Left ventricle myocardium inferior (tissue), 1 donor: ENCODE measurements at places on chromosomes 16 and 17.

GRCh38 chr17:55546991-55547664 lies 35.9 kb upstream of the SMIM36 start:
- no peak for DNase-seq

- DNase-seq = no peak
Observed at GRCh38 chr17:72372185-72372584, 251.4 kb downstream of the SOX9 start.

- DNase-seq = no peak
Observed at GRCh38 chr17:7024402-7024785, 1.5 kb downstream of the BCL6B start.

GRCh38 chr17:75594499-75595283 lies 7.1 kb downstream of the MYO15B start:
- DNase-seq = no peak

DNA sequence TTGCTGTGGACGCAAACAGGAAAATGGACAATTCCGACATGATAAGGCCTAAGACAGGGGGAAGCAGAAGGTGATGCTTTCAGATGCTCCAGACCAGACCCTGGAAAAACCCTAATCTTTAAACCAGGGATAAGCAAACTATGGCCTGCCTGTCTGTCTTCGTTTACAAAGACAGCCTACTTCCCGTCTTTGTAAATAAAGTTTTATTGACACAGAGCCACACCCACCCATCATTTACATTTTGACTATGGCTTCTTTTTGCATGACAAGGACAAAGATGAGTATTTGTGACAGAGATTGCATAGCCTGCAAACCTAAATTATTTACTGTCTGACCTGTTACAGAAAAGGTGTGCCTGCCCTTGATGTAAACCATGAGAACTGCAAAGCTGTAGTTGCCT lies 177.9 kb downstream of the WSCD1 start:
- no peak for DNase-seq

DNA sequence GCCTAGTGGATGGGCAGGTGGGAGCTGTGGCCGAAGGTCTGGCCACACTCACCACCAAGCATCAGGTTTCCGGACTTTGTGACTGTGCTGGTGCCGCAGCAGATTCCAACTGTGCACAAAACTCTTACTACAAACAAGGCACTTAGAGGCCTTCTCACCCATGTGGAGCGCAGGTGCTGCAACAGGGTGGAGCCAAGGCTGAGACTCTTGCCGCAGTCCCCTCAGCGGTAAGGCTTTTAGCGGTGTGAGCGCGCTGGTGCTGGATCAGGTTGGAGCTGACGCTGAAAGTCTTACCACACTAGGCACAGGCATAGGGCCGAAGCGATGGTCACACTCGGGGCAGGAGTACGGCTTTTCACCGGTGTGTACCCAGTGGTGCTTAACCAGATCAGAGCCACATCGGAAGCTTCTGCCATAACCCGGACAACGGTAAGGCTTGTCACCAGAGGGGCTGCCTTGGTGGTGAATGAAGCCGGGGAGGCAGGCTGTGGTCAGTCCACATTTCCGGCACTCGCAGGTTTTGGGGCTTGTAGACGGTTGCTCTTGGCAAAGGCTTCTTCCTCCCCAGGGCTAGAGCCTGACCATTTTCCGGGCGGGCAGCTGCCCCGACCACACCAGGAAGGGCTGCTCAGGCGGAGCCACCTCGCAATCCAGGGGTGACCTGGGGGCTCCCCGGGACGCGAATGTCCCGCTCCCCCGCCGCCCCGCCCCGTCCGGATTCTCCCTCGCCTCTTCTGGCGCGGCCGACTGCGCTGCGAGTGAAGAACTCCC lies 1.0 kb upstream of the ARMC5 start:
- DNase-seq = no peak

GRCh38 chr16:64880994-64881393 lies 240.9 kb downstream of the CDH11 start:
- DNase-seq = no peak

DNA sequence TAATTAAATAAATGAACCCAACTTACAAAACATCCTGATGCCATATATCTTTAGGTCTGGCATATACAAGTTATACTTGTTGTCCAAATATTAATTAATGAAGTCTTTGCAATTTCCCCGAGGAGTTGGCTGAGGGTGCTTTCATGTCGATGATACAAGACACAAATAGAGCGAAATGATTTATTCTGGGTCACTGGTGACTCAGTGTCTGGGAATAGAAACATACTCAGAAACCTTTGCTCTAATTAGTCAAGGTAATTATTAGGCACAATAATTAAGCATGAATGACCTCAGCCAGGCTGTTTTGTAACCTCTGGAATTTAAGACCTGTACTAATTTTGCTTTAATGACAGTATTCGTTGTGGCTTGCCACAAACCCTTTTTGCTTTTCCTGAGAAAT lies 37.0 kb upstream of the HAPSTR1 start:
- DNase-seq = no peak

- no peak for DNase-seq
Observed at GRCh38 chr17:6461792-6462524, 17.7 kb downstream of the PIMREG start.

DNA sequence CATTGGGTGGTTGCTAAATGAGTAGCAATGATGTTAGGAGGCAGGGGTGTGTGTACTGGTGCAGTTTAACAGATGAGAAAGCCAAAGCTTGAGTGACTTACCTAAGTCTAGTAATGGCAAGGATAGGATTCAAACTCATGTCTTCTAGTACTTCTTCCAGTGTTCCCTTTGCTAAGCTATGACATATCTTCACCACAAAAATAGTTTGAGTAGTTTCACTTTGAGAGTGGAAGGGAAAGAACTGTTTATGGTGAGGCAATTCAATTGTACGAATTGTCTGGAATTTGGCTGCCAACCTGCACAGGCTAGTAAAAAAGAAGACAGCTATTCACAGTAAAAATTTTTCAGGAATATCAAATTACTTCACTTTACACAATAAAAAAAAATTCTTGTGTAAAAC lies 138.0 kb downstream of the NLK start:
- DNase-seq = no peak

DNA sequence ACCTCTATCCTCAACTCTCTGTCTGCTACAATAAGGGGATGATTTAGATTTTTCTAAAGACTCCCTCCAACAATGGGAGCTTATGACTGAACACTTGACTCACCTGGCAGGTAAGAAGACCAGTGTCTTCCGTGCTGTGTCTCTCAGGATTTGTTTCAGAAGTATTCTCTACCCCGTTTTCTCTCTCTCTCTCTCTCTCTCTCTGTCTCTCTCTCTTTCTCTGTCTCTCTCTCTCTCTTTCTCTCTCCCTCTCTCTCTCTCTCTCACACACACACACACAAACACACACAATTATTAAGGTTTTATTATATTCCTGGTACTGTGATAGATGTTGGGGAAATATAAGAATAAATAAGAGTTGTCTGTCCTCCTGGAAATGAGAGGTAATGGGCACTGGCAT lies 263.9 kb downstream of the TOX3 start:
- DNase-seq = no peak

GRCh38 chr16:19741354-19741753 lies 23.3 kb downstream of the IQCK start:
- no peak for DNase-seq

- DNase-seq = no peak
Observed at GRCh38 chr17:45296833-45297124, 20.0 kb downstream of the MAP3K14 start.

DNA sequence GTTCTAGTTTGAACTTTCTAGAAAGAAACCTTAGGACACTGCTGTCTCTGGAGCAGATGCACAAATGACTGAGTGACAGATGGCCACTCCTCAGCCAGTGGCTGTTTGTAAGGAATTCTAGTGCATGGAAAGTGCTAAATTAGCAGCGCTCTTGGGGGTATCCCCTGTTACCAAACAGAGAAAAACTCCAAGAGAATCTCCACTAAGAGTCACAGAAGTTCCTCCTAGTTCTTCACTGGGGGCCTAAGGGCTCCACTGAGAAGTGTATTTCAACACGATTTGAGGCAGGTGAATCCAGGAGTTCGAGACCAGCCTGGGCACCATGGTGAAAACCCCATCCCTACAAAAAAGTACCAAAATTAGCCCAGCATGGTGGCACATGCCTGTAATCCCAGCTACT lies 18.1 kb upstream of the IRF8 start:
- no peak for DNase-seq

DNA sequence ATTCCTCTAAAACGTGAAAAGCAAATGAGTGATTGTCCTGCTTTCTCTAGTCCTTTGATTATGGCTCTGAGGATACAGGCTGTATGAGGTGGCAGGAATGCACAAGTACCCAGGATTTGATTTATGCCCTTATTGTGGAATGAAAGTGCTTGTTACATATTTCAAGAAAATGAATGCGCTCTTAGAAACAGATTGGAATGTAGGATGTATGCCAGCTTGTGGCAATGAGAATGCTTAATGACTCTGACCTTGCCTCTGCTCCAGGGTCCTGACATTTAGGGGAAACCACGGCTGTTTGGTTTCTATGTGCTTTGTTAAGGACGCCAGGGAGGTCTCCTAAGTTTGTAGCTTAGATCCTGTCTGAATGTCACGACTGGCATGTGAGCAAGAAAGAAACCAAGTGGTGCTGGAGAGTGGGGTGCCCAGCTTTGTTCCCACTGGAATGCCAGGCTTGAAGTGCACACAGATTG lies 22.0 kb downstream of the PRCD start:
- no peak for DNase-seq

- peak; percentile 72 for DNase-seq
Observed at GRCh38 chr16:31476303-31477219, 4.6 kb downstream of the TGFB1I1 start.

- no peak for DNase-seq
Observed at GRCh38 chr16:78022347-78023060, at the start of gene CLEC3A. Gene CLEC3A, plus strand, starts transcription at chr16:78022548. Its CDS starts 79 bp downstream, at chr16:78022627.

- no peak for DNase-seq
Observed at GRCh38 chr16:83315271-83315670, 492.5 kb upstream of the HSBP1 start.

GRCh38 chr17:6641247-6641863 lies 495 bp downstream of the TXNDC17 start:
- DNase-seq = no peak

GRCh38 chr17:76579281-76579680 lies 6.4 kb downstream of the ST6GALNAC2 start:
- no peak for DNase-seq

DNA sequence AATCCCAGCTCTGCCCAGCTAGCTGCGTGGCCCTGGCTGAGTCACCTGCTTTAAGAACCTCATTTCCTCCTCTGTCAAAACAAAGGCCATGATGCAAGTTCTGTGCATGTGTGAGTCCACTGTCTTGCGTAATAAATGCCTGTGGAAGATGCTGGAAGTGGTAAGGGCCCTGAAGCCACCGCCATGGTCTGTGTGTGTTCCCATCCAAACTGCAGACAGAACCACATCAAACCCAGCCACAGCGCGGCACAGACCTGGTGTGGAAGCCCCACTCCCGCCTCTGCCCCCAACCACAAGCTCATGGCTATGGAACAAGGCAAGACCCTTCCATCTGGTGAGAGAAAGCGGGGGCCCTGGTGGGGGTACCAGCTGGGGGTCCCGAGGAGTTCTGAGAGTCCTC lies 26.0 kb downstream of the NECAB2 start:
- DNase-seq = no peak

- peak; percentile 38 for DNase-seq
Observed at GRCh38 chr17:43628089-43628650, 33.6 kb downstream of the MEOX1 start.

DNA sequence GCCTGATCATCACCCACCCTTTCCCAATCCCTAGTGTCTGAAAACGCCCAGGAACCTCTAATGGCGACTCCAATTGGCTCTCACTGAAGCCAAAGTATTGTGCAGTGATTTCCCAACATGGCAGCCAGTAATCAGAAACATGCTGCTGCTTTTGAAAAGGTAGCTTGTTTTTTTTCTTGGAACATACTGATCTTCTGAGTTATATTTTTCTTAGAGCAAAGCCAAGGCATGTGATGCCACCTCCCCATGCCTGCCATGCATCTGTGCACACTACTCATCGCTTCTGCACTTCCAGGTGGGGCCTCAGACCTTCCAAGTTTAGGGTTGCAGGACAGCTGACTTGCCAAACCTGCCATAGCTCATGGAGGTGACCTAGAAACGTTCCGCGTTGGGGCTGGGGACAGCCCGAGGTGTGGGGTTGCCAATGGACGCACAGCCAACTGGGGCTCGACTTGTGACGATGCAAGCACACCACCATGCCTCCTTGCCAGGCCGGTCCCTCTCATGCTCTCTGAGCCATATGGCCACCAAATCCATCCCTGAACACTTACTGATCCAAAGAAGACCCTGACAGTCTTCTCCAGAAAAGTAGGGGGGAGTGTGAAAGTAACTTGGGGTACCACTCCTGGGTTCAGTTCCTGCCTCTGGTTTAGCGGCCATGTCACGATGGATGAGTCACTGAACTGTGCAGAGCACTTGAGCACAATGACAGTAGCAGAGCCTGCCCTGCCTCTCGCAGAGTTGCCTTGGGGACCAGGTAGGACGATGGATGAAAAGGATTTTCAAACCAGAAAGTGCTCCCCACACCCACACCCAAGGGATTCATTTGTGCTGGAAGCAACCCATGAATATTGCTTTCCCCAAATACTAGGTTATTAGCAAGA lies 155.7 kb downstream of the CCDC182 start:
- no peak for DNase-seq

GRCh38 chr17:35973333-35974260 lies 7.7 kb downstream of the CCL16 start:
- DNase-seq = no peak

GRCh38 chr16:66695471-66695934 lies 1.0 kb downstream of the CMTM4 start:
- no peak for DNase-seq

DNA sequence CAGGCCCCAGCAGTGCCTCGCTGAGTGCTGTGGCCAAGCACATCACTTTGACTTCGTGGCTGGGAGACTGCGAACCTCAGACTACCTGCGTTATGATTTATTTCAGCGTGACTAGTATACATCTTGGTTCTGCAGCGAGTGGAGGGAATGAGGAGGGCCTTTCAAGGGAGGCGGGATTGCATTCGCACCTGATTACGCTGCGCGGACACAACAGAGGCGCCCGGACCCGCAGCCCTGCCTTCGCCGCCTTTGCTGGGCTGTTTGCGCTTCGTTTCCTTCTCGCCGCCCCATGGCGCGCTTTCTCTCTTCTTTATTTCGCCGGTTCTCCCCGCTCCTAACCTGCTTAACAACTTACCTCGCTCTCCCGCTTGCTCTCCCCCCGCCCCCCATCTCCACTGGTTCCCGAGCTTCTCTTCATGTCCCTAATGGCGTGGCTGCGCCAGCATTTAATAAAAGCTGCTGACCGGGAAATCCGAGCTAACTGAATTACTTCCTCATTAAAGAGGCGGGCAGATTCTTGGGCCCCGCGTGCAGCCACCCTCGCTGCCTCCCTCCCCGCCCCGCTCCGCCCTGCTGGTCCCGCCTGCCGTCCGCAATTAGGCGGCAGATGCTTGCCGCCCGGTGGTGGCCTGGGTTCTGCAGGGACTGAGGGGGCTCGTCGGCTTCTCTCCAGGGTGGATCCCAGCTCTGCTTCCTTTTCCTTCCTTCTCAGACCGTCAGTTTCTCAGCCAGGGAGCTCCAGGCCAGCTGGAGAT lies 257.6 kb upstream of the SDK2 start:
- peak; percentile 57 for DNase-seq

DNA sequence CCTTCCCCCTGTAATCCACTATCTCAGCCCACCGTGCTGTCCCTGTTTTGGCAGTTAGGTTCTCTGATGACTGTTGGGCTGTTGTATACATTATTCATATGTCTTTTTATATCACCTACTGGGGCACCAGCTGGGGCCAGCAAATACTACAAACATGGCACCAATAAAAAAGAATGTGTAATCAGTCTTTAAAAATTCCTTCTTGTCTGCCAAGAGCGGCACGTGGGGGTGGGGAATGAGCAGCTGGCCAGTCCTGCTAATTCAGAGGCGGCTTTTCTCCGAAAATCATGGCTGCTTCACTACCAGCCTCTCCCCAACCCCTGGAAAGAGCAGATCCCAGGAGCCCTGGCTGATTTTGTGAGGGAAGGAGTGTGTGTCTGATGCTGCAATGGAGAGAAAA lies 77.7 kb upstream of the EEF2KMT start:
- no peak for DNase-seq
